CMK (cell line): ENCODE measurements at places on chromosomes 3 and 15.

GRCh38 chr3:28253040-28253715, 11.8 kb downstream of the CMC1 start:
- DNase-seq, result no peak

- no peak for DNase-seq
Observed at GRCh38 chr15:91116113-91117067, 16.3 kb downstream of the SV2B start.

GRCh38 chr3:58965865-58966264, 84.0 kb downstream of the CFAP20DC start:
- DNase-seq, result no peak

- DNase-seq, result no peak
Observed at GRCh38 chr15:57738734-57739237, 32.3 kb downstream of the POLR2M start.

GRCh38 chr3:190865828-190866227, 3.3 kb upstream of the GMNC start:
- no peak for DNase-seq

GRCh38 chr3:54940971-54941370, 13.1 kb upstream of the LRTM1 start:
- no peak for DNase-seq

DNA sequence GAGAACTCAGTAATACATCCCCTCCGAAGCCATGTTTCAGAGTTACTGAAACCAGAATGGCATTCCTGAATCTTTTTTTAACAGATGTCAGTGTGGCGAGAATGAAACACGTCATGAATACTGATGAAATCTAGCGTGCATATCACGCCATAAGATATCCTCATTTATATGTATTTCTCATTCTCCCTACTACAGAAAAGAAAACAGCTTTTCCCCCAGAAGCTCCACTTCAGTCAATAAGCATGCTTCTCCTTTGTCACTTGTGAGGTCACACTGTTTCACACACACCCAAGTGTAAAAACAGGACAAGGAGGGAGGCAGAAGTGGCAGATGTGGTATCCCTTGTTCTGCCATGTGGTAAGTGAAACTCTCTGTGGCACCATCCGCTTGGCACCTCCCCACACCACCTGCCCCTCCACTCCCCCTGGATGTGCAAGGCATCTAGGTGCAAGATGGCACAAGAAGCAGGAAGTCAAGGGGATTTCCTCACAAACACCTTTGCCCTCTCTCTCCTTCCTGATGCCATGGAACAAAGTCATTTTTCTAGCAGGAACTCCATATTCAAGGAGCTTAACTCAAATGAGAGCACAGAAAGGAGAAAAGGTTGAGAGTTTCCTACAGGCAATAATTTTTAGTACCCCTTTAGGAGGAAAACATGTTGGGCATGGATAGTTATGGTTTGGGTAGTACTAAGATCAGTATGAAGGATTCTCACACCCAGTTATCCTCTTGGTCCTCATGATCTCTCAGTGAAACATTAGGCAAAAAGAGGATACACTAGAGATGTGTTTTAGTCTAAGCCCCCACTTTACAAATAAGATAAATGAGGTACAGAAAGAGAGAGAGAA, 47.5 kb upstream of the FRMD4B start:
- no peak for DNase-seq

DNA sequence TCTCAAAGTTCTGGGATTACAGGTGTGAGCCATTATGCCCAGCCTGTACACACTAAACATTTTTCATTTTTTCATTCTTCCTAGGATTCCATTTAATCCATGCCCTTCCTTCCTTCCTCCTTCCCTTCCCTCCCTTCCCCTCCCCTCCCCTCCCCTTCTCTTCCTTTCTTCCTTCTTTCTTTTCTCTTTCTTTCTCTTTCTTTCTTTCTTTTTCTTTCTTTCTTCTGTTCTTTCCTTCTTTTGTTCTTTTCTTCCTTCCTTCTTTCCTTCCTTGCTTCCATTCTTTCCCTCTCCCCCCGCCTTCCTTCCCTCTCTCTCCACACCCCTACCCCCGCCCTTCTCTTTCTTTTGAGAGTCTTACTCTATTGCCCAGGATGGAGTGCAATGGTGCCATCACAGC, 40.9 kb upstream of the ATP13A3 start:
- DNase-seq, result no peak

DNA sequence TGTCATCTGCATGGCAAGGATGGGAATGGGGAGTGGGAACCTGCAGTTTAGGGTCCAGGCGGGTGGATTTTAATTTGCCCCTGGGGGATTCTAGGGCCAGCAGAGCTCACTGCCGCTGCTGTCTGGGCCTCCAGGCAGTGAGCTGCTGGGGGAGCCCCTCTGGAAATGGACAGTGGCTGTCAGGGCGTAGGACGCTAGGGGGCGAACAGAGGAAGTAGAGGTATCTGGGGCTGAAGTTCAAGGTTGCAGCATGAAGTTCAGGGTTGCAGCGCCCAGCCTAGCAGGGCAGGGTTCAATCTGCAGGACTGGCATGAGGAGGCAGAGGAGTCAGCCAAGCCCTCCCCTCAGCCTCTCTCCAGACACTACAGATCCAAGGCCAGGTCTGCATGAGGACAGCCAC, 49.5 kb downstream of the APBA2 start:
- no peak for DNase-seq

GRCh38 chr3:37096288-37096687, 78.1 kb downstream of the LRRFIP2 start:
- DNase-seq, result no peak

- no peak for DNase-seq
Observed at GRCh38 chr15:65184305-65184867, 756 bp downstream of the CLPX start.

DNA sequence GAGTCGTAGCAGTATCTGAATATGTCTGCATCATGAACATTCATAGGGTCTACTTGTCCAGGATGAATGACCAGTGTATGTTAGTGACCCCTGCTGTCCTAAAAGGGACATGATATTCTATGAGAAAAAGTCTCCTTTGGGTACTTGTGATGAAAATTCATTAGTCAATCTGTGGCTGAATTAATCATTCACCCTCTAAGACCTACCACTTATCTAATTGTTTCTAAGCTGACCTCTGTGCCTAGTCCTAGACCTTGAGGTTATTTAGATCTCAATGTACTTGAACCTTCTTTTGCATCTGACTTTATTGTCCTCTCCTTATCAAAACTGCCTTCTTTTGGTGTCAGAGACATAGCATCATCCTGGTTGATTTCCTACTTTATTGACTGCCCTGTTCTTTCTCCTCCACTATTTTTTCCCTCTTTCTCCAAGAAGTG, 799.3 kb downstream of the DIPK2A start:
- peak; percentile 4 for DNase-seq

DNA sequence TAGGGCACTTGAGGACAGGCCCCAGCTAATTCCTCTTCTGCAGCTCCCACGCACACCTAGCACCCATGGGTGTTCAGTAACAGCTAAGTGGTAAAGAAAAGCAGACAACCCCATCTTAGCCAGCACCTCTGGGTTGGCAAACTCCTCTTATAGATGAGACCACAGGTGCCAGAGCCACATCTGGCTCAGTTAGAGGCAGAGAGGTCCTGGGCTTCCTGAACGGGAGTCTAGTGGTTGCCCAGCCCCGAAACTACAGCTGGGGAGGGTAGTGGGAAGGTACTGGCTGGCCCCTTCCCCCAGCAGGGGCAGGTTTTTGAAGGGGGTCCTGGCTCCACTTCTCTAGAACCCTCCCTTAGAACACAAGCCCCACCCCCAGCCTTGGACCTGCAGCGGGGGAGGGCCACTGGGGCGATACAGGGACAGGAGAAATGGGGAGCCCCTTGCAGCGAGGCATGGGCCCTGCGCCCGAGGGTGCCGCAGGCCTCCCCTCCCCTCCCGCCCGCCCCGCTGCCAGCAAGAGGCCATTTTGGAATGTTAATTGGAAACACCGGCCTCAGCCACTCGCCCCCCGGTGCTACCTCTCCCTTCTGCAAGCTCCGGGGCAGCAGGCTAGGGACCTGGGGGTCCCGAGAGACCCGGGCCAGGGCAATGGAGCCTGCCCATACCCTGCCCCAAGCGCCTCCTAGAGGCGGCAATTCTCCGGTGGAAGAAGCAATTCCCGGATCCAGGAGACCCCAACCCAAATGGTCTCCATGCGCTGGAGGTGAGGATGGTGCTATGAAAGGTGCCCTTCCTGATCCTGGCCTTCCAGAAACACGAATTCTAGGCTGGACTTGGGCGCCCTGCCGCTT, 1.5 kb downstream of the DUSP7 start:
- no peak for DNase-seq

- no peak for DNase-seq
Observed at GRCh38 chr15:50009634-50010033, 109.4 kb downstream of the ATP8B4 start.

GRCh38 chr15:90902840-90903732, at the start of gene MAN2A2:
TSS of gene MAN2A2 (plus strand) at chr15:90903302. CDS start at chr15:90904208, 906 bp downstream.
- peak; percentile 80 for DNase-seq

- no peak for DNase-seq
Observed at GRCh38 chr3:100150473-100150872, 36.2 kb upstream of the FILIP1L start.

DNA sequence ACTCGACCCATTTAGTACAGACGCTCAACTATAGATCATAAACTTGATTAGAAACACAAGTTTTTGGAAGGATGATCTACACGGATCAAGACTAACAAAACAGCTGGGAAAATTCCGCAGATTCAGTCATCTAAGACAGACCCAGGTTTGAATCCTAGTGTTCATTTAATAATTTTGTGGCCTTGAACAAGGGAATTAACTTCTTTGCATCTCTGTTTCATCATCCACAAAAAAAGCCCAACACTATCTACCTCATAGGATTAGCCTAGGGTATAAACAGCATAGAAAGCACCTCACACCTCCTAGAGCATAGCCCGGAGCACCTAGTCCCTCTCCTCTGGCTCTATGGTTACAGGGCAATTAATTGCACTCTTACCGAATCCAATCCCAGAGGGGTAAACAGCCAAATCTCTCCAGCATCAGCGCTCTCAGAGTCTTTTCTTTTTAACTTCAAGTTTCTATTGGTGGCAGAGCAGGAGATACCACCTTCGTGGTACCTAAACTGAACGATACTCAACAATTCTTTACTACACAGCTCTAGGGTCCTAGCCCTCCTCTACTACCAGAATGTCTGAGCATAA, 3.5 kb downstream of the TBL1XR1 start:
- no peak for DNase-seq

DNA sequence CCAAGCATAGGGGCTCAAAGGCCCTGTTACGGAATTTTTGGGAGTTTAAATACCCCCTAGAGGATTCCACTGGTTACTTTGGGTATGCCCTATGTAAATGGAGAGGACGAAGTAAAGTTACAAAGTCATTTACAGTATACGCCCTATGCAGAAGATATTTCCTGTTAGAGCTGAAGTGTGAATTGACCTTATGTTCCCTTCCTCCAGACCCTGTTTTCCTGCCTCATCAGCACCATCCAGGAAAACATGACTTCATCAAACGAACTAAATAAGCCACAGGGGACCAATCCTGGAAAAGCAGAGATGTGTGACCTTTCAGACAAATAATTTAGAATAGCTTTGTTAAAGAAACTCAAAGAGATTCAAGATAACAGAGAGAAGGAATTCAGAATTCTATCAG, 177.4 kb downstream of the SQOR start:
- DNase-seq, result no peak

DNA sequence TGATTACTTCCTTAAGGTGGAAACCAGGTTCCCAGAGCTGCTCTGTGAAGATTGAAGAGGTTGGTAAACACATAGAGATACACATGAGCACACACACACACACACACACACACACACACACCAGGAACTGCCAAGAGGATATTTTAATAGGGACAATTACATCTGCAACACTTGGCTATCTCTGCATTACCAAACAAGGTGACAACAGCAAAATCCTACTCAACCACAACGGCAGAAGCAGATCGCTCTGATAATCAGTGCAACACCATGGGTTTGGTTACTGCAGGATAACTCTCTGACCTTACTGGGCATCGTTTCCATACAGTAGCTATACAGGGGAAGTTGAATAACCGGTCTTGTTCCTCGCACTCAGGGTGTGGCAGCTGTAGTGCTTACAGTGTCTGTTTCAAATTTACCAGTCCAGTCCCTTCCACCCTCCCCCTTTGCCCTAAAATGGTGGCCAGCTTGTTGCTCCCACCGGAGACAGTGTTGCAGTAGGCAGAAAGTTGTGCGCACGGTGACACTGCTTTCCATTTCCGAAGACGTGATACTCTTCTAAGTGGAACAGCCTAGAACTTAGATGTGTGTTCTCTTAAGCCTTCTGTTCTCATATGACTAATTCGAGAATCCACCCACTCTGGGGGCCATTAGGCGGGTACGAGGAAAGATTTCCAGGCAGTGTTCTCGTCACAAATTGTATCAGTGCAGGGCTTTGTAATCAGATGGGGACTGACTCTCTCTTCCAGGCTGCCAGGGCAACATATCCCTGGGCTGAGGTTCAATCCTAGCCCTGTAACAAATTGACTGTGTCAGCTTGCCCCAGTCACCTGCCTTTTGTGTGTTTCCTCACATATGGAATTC, 176.2 kb downstream of the P3H2 start:
- no peak for DNase-seq
